ENCODE measurements at places on chromosomes 13 and 19. TPM values are rescaled to one million over a fixed set of nuclear protein-coding genes. Genes with fewer than 3 reads are reported as not detected.

C19orf73 gene
- 1.2 TPM for total RNA-seq

NLRP9 gene
- not detected for total RNA-seq

TMC4 gene
- not detected for total RNA-seq

GFY gene
- 0.11 TPM for total RNA-seq

NLRP7 gene
- 0.22 TPM for total RNA-seq

MTIF3 gene
- 57.7 TPM for total RNA-seq
